Cerebellar nuclear complex (tissue), 1 donor: ENCODE measurements at places on chromosomes 4 and X.

- DNase-seq: no peak
Measured at GRCh38 chrX:43677993-43678392, 21.9 kb downstream of the MAOA start.

GRCh38 chrX:28058901-28059300, 77.7 kb upstream of the DCAF8L1 start:
- DNase-seq: no peak

- DNase-seq: no peak
Measured at GRCh38 chr4:77959566-77960338, 97.1 kb downstream of the MRPL1 start.

DNA sequence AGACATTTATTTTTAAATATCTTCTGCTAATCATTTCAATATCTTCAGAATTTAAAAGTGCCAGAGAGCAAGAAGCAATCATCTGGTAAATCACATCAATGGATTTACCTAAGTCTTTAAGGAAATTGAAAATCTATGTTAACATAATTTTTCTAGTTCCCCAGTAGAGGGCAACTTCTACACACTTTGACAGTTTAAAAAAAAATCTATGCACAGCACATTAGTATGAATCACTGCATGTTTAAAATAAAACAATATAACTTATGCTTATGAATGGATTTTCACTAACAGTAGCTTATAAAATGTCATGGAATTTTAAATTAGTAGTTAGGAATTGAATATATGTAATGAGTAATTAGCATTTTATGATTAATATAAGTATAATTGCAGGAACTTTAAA, 126.5 kb downstream of the REELD1 start:
- DNase-seq: no peak

- no peak for DNase-seq
Measured at GRCh38 chrX:79182616-79183015, 38.1 kb downstream of the GPR174 start.

- no peak for DNase-seq
Measured at GRCh38 chrX:30735839-30736238, 82.6 kb downstream of the GK start.

GRCh38 chr4:152935631-152936445, at the start of gene FHDC1:
Gene FHDC1 (plus strand): TSS chr4:152936323. CDS start chr4:152943058, 6,735 bp downstream.
- DNase-seq: no peak

DNA sequence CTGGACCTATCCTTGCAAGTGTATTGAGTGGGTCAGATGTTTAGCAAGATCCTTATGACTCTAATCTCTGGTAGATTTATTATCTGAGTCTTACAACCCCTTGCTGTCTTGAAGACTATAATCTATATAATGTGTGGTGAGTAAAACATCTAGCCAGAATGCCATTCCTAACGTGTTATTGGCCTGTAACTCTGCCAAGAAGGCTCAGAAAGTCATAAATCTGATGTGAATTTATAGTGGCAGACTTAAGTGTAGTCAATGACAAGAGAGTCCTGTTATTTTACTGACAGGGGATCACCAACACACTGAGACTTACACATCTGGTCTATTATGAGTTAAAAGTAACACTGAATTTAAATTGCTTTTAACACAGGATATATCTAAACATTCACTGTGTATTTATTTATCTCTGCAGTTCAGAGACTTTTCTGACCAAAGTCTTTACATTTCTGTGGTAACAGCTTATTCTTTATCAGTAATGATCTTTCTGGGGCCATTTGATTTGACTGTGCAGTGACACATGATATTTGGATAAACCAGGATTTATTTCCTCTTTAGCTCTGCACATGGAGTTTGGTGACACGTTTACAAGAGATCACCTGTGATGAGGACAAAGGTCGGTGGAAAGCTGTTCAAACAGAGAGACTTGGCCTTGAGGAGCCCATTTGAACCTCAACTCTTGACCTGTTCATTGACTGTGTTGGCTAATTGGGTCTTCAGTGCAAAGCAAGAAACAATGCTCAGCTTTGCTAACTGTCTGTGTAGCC, 415.8 kb downstream of the STIM2 start:
- DNase-seq: no peak

GRCh38 chrX:108186811-108187210, 95.2 kb downstream of the ATG4A start:
- DNase-seq: no peak

- no peak for DNase-seq
Measured at GRCh38 chr4:188976644-188977115, 837.4 kb downstream of the TRIML1 start.
